ENCODE measurements at places on chromosomes 2 and 18. TPM values are rescaled to one million over a fixed set of nuclear protein-coding genes. Genes with fewer than 3 reads are reported as not detected.
A peak's percentile ranks its signal among the peaks of the same experiment; 100 is the strongest.

GRCh38 chr2:169089182-169089581 is 19.8 kb downstream of the DHRS9 start:
- no peak for DNase-seq

Gene TUBA4B
- total RNA-seq: not detected

GRCh38 chr2:133526530-133527300 is 41.5 kb downstream of the NCKAP5 start:
- DNase-seq: no peak

DNA sequence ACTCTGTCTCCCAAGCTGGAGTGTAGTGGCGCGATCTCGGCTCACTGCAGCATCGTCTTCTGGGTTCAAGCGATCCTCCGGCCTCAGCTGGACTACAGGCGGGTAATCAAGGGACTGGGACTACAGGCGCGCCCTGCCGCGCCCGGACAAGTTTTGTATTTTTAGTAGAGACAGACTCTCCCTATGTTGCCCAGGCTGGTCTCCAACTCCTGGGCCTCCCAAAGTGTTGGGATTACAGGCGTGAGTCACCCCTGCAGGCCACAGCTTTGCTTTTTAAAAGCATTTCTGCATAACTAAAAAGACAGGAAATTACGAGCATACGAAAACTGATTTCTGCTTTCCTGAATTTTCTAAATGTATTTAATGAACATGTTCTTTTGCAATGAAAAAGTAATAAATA is 916 bp upstream of the OSBPL1A start:
- DNase-seq: no peak

DNA sequence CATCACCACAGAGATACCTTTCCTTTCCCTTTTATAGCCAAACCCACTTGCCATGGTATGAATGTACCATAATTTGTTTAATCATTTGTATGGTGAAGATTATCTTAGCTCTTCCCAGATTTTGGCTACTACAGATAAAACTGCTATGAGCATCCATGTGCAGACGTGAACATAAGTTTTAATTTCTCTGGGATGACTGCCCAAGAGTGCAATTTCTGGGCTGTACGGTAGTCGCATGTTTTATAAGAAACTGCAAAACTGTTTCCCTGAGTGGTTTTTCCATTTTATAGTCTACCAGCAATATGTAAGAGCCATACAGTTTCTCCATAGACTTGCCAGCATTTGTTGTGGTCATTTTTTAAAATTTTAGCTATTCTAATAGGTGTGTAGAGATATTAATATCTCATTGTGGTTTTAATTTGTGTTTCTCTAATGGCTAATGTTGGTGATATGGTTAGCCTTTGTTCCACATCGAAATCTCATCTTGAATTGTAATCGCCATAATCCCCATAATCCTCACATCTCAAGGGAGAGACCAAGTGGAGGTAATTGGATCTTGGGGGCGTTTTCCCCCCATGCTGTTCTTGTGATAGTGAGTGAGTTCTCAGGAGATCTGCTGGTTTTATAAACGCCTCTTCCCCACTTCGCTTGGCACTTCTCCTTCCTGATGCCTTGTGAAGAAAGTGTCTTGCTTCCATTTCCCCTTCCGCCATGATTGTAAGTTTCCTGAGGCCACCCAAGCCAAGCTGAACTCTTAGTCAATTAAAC is 628.5 kb upstream of the KLHL29 start:
- DNase-seq: no peak

GRCh38 chr2:130332271-130333073 is 10.2 kb upstream of the IMP4 start:
- peak; percentile 79 for DNase-seq

DNA sequence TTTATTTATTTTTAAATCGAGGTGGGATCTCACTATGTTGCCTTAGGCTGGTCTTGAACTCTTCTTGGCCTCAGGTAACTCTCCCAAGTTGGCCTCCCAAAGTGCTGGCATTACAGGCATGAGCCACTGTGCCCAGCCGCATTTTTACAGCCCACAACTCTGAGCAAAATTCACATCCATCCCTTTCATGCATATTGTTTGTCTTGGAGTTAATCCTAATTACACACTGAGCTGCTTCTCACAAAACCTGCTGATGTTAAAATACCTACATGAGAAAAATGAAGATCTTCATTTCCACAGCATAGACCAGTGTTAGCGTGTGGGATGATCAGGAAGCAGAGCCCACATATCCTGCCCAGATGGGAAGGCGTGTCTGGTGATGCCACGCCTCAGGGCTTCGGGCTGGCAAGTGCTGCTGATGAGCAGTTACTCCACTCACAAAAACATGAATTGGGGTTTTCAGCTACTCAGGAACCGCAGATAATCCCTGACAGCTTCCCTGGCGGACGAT is 14.6 kb downstream of the ITGB1BP1 start:
- DNase-seq: no peak

GRCh38 chr2:42252464-42252863 is 83.3 kb downstream of the EML4 start:
- no peak for DNase-seq

GRCh38 chr2:154125891-154126290 is 254.2 kb downstream of the GALNT13 start:
- DNase-seq: no peak

Measured in heart right ventricle (tissue), 16 donors.